ENCODE measurements at places on chromosomes 13 and 19. TPM values are rescaled to one million over a fixed set of nuclear protein-coding genes. Genes with fewer than 3 reads are reported as not detected.

PSG2 gene
- not detected for total RNA-seq

CGB8 gene
- 3.1 TPM for total RNA-seq

KLF5 gene
- total RNA-seq: 7.0 TPM

IRS2 gene
- 25.8 TPM for total RNA-seq

Data from chondrocyte (in vitro differentiated cells).